ENCODE measurements at places on chromosomes 2 and 18.
A peak's percentile ranks its signal among the peaks of the same experiment; 100 is the strongest.

GRCh38 chr2:143839456-143839855, 680.5 kb downstream of the ZEB2 start:
- no peak for DNase-seq

DNA sequence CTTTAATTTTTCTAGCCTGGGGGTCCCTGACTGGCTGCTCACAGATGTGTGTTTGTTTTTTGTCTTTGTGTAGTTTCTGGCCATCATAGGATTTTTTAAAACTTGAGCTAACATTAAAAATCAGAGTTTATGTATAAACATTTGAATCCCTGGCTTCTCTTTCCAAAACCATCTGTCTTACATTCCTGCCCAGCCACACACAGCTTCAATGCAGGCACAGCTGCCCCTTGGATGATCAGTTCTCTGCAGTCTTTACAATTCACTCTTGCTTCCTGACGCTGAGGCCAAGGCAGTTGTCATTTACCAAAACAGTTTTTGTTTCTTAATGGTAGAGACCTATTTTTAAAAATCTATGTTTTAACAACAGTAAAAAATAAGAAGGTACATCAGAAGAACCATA, 169.2 kb upstream of the LRRTM1 start:
- no peak for DNase-seq

- DNase-seq = peak; percentile 53
Measured at GRCh38 chr18:51196811-51197660, 445 bp downstream of the MEX3C start.

GRCh38 chr2:212863185-212863588, 288.2 kb downstream of the IKZF2 start:
- DNase-seq = no peak

DNA sequence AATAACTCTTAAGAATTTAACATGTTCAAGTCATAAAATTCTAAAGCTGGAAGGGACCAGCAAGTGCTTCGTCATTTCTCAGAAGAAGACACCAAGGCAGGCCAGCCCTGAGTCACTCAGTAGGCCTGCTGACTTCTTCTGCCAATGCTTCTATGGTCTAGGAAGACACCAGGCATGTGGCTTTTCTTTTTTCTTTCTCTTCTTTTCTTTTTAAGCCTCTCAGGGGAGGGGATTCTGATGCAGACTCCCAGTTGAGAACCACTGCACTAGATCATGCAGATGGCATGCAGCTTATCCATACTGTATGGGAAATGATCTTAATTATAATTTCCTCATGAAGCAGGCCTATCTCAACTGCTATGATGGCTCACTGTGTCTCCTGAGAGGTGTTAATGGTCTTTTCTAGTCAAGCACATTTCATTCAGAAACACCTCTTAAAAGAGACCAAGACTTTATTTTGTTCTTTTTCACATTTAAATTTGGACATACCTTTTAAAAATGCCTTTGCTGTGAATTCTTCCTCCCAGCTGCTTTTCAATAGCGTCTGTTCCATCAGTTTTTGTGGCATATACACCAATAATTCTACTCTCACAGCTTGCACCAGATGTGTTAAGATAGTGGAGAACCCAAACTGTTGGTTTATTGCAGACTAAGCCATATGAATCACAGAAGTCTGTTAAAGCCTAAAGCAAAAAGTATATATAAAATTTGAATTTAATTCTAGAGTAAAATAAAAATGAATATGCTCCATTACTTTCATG, 11.3 kb downstream of the KCTD18 start:
- DNase-seq = no peak

DNA sequence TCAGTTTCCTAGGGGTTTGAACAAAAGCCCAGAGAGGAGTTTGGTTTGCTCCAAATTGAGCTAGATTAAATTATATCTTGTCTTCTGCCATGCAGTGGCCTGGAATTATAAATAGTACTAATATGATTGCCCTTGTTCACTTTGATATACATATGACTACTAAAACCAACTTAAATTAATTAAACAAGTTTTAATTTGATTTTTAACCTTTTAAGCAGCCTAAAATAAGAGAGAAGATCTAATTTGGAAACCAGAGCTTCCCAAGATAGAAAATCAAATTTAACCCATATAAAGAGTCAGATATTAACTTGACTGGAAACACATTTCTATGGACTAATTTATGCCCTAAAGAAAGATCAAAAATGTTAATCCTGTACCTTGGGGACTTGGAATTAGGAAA, 444.5 kb upstream of the SLC8A1 start:
- DNase-seq = no peak

DNA sequence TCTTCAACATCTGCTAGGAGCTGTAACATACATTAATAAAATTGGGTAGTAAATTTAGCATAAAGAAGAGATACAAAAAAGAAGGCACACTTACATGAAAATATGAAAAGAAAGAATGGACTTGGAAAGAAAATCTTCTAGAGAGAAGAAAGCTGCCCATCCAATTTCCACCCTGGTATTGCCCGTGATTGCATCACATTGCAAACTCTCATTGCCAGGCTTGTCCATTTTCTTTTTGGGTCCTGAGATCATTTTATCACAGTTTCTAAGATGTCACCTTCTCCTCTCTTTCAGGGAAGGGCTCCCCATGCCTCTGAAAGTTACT, 321.5 kb downstream of the RND3 start:
- DNase-seq = no peak

- DNase-seq = no peak
Measured at GRCh38 chr18:13400636-13401315, 182.2 kb downstream of the LDLRAD4 start.

GRCh38 chr2:129078548-129078947, 759.9 kb upstream of the HS6ST1 start:
- DNase-seq = no peak

DNA sequence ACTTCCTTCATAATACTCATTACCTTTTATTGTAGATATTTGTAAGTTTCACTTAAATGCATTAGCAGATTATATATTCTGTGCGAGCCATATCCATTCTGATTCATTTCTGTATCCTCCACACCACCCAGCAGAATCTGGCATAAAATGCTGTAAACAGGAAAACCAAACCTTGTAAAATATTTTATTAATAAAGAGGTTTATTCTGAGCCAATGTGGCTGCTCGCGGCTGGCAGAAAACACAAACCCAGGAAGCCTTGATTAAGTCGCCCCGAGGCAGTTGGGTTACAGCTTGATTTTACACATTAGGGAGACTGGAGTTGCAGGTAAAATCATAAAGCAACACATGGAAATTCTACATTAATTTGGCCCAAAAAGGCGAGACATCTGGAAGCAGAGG, 40.5 kb downstream of the GNAL start:
- DNase-seq = no peak

- DNase-seq = no peak
Measured at GRCh38 chr2:215764441-215765048, 248.8 kb downstream of the MREG start.

GRCh38 chr2:190173392-190173791, 110.9 kb upstream of the MSTN start:
- no peak for DNase-seq

GRCh38 chr18:26804519-26804918, 61.0 kb downstream of the AQP4 start:
- DNase-seq = no peak

GRCh38 chr2:52686935-52687334, 1080.7 kb upstream of the CHAC2 start:
- no peak for DNase-seq

Measured in GM13977 (cell line).